ENCODE measurements at places on chromosomes 5 and 9.

DNA sequence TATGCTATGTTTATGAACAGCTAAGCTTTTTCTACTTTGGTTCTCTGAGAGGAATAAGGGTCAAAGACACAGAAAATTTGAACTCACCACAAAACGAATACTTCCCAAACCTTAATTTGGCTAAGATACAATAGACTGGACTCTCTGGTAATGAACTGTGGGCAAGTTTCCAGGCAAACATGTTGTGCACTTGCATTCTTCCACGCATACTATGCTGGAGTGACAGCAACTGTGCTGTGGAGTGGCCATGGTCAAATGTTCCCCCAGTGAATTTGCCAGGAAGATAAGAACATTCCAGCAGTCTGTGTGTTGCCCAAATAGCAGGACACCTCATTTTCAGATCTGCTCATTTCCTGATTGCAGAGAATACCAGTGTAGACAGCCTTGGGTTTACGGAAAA lies 275.3 kb upstream of the IL12B start:
- DNase-seq, result no peak

DNA sequence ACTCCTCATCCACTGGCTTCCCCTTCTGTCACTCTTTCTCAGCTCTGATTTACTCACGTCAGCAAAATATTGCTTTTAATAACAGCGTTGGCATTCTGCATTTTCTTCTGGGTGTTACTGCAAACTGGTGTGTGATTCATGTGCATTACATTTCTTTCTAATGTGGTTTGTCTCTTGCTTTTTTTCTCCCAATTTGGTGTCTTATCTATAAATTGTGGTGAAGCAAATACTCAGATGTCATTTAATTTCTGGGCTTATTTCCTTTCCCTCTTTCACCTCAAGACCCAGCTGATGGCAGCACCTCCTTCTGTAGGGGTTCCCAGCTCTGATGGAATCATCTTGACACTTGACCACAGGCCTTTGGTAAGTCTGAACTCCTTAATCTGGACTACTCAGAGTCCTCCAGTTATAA lies 180.7 kb upstream of the ZNF618 start:
- no peak for DNase-seq

DNA sequence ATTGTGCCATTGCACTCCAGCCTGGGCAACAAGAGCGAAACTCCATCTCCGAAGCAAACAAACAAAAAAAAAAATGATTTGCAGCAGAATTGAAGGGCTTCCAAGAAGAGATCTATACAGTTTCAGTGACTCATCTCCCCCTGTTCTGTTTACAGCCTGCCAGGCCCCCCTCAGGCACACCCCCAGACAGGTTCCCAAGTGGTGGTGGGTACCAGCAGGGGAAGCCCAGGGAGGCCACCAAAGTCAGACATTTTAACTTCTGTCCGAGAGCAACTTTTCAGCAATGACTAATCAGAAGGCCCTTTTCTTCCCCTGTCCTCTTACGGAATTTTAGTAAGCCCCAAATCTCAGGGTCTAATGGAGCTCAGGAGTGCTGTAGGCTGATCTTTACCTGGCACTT lies 98.7 kb downstream of the PAX5 start:
- no peak for DNase-seq

- DNase-seq, result no peak
These were observed 206.7 kb downstream of the FAM114A2 start for GRCh38 chr5:153831973-153832372.

Measured in stimulated activated CD8-positive, alpha-beta memory T cell treated with anti-CD3 and anti-CD28 coated beads, Interleukin-2, amount 100 ng/mL, for 1 hour (primary cell).